ENCODE measurements at places on chromosomes 2 and 18.

GRCh38 chr2:47076586-47077441, 78.3 kb downstream of the STPG4 start:
- DNase-seq: peak; percentile 97

DNA sequence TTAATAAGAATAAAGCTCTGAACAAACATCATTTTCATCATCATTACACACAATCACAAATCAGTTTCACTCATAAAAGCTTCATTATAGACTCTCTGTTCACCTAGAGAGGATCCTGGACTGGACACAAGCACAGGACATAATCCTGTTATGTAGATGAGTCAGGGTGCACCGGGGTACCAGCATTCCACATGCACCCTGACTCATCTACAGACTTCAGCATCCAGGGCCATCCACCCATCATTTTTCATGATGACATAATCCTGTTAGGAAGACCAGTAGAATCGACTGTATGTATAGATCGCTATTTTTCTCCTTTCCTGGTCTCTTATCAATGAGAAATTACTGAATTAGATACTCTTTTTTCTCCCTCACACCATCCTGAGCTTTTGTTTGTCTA, 73.7 kb upstream of the PIK3C3 start:
- DNase-seq: peak; percentile 4

GRCh38 chr2:203407496-203407895, 79.3 kb downstream of the ABI2 start:
- DNase-seq: no peak

DNA sequence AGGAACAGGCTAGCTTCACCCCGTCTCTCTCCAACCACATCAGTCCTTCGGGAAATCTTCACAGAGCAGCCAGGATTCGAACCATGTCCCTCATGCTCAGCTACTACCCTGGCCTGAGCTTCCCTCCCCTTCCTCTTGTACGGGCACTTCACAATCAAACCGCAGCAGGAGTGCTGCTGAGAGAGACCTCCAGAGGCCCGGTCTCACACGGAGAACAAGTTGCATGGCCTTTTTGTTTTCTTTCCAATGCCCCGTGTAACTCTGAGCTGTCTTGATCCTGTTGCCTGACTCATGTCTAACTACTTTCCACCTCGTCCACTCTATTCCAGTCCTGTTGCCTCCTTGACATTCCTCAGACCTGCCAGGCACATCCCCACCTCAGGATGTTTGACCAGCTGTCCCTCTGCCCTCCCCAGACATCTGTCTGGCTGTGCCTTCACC, 25.4 kb downstream of the FBLN7 start:
- DNase-seq: no peak

GRCh38 chr2:55118643-55119083, 68.4 kb upstream of the RTN4 start:
- DNase-seq: no peak

GRCh38 chr2:233262562-233262961, 11.1 kb downstream of the ATG16L1 start:
- no peak for DNase-seq

GRCh38 chr2:28083476-28083875, 192.9 kb downstream of the BABAM2 start:
- no peak for DNase-seq

- no peak for DNase-seq
These were observed 151.3 kb downstream of the KLHL29 start for GRCh38 chr2:23536326-23536725.

- DNase-seq: no peak
These were observed 77.4 kb downstream of the RNF144A start for GRCh38 chr2:6994536-6995128.

GRCh38 chr2:117960231-117960630, 53.6 kb downstream of the CCDC93 start:
- DNase-seq: peak; percentile 77

- DNase-seq: peak; percentile 79
These were observed 208.2 kb upstream of the REV1 start for GRCh38 chr2:99697811-99698568.

- DNase-seq: peak; percentile 64
These were observed 244.8 kb upstream of the NCKAP5 start for GRCh38 chr2:133812826-133813617.

DNA sequence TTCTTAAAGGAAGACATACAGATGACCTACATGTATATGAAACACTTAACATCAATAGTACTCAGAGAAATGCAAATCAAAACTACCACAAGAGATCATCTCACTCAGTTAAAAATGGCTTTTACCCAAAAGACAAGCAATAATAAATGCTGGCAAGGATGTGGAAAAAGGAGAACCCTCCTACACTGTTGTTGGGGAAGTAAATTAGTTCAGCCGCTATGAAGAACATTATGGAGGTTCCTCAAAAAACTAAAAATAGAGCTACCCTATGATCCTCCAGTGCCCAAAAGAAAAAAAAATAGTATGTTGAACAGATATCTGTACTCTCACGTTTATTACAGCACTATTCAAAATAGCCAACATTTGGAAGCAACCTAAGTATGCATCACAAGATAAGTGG, 1579.4 kb upstream of the TMEFF2 start:
- no peak for DNase-seq

GRCh38 chr2:68687018-68687417, 43.6 kb downstream of the PROKR1 start:
- no peak for DNase-seq

GRCh38 chr2:54569745-54570301, 113.7 kb downstream of the SPTBN1 start:
- DNase-seq: no peak

DNA sequence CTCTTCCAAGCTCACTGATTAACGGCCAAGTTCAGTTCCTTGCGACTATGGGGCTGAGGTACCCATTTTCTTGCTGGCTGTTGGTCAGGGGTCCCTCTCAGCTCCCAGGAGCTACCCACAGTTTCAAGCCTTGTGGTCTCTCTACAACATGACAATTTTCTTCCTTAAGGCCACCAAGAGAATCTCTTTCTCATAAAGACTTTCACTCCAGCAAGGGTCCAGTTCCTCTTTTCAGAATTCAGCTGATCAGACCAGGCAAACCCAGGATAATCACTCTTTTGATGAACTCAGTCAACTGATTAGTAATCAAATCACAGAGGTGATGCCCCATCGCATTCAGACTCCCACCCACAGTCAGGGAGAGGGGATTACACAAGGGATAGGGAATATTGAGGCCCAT, 129.7 kb downstream of the IRS1 start:
- no peak for DNase-seq

Data from fibroblast of the aortic adventitia (primary cell).